ENCODE measurements at places on chromosomes 5 and 9. TPM values are rescaled to one million over a fixed set of nuclear protein-coding genes. Genes with fewer than 3 reads are reported as not detected.

DNA sequence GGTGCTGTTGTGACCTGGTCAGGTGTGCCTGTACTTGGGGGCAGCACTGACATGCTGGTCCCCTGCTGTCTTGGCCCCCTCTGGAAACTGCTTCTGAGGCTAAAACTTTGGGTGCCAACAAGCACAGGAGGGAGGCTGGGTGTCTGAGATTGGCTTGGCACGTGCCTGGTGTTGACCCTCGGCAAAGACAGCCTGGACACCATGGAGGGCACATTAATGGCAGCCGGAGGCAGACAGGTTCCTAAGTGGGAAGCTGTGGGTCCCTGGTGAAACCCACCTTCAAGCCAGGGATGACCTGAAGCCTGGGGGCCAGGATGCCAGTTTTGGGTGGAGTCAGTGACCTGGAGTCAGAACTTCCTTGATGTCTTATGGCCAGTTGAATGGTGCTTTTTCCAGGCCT lies 894.1 kb downstream of the PTPRD start:
- DNase-seq: no peak

GRCh38 chr5:59062986-59063683 lies 480.3 kb downstream of the RAB3C start:
- DNase-seq: no peak

GRCh38 chr9:108012886-108013665 lies 523.5 kb upstream of the KLF4 start:
- DNase-seq: no peak

- no peak for DNase-seq
Measured at GRCh38 chr9:76101491-76101890, 211.0 kb downstream of the PCSK5 start.

GRCh38 chr9:4242239-4242638 lies 57.6 kb downstream of the GLIS3 start:
- DNase-seq: no peak

The IFNE gene
- total RNA-seq: 0.05 TPM

The FIBCD1 gene
- total RNA-seq: 0.05 TPM

Data from dermis blood vessel endothelial cell (primary cell).